Stimulated activated naive B cell treated with anti-CD40 and anti-IgM and Interleukin-4, amounts not matched to agents 10 μg/mL and 1 μg/mL and 100 μg/mL, for 72 hours (primary cell): ENCODE measurements at places on chromosomes 16 and 17.

GRCh38 chr17:62807812-62808575 is at the start of gene MARCHF10:
TSS of gene MARCHF10 (minus strand) at chr17:62808314. CDS start at chr17:62801735, 6,579 bp downstream.
- DNase-seq, result peak; percentile 18

GRCh38 chr17:78717431-78717980 is 64.6 kb downstream of the CYTH1 start:
- no peak for DNase-seq

- DNase-seq, result no peak
Observed at GRCh38 chr16:9407206-9407758, 315.8 kb downstream of the HAPSTR1 start.

- DNase-seq, result no peak
Observed at GRCh38 chr16:19174478-19174877, 6.4 kb downstream of the SYT17 start.

DNA sequence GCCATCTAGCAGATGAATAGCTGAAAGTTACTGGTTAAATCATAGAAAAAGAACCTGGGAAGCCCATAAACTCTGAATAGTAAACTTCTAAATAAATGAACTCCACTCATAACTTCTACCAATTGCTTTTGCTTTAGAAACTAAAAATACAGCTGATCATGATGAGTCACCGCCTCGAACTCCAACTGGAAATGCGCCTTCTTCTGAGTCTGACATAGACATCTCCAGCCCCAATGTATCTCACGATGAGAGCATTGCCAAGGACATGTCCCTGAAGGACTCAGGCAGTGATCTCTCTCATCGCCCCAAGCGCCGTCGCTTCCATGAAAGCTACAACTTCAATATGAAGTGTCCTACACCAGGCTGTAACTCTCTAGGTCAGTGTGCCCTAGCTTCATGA is 9.7 kb downstream of the KAT7 start:
- DNase-seq, result no peak

- no peak for DNase-seq
Observed at GRCh38 chr16:67456391-67457081, 24.4 kb downstream of the ATP6V0D1 start.

- no peak for DNase-seq
Observed at GRCh38 chr17:81867991-81868673, 3.0 kb downstream of the ARHGDIA start.

- DNase-seq, result no peak
Observed at GRCh38 chr16:70460737-70461261, 6.4 kb downstream of the FCSK start.
